ENCODE measurements at places on chromosomes 6 and 20.

DNA sequence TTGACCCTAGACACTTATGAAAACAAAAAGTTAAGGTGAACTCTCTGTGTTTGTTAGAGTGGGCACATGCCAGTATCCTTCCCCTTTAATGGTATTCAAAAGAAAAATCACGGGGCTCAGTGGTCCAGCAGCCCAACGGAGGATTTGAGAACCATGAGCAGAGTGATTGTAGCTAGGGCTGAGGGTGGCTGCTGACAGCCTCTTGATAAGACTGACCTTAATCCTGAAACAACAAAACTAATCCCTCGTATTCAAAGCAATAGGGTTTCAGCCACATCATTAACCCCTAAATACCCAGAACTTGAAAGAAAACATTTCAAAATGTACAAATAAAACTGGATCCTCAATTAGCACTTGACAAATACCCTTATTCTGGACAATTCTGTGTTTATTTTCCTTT lies 95.1 kb downstream of the SNAP25 start:
- DNase-seq: no peak

DNA sequence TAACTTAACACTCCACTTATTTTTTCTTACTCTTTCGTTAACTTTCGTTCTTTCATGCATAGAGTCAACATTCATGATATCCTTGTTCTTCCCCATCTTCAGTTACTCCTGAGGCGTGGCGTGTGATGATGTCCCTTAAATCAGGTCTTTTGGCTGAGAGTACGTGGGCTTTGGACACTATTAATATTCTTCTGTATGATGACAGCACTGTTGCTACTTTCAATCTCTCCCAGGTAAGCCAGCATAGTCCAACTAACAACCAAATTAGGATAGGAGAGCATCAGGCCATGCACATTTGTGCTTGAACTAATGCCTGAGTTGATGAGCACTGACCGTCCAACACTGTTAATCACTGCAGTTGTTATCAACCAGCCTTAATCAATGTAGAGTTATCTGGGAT lies 119.6 kb downstream of the TMEM242 start:
- no peak for DNase-seq

DNA sequence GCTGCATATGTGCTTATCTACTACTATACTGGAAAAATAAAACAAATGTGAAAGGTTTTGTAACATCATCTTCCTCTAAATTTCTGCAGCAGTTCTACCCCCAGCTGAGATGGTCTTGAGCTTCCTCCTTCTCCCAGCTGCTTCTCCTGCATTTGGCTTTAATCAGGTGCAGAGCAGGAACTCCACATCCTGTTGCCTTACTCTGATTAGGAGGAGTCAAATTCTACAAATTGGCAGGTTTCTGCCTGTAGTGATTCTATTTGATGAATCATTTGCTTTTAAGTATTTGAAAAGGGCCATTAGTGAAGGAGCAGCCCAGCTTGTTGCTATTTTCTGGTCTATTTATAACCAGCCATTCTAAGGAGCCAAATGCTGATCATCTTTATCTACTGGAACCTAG lies 224.5 kb downstream of the GMDS start:
- no peak for DNase-seq

GRCh38 chr6:87373377-87373776 lies 28.8 kb downstream of the C6orf163 start:
- no peak for DNase-seq

- DNase-seq: no peak
Observed at GRCh38 chr6:89269252-89269651, 45.8 kb downstream of the GABRR2 start.
